ENCODE measurements at places on chromosomes 12 and 14.

- DNase-seq = no peak
Observed at GRCh38 chr14:24377126-24377525, 9.1 kb downstream of the NFATC4 start.

GRCh38 chr14:22994762-22995275, 12.5 kb upstream of the AJUBA start:
- no peak for DNase-seq

DNA sequence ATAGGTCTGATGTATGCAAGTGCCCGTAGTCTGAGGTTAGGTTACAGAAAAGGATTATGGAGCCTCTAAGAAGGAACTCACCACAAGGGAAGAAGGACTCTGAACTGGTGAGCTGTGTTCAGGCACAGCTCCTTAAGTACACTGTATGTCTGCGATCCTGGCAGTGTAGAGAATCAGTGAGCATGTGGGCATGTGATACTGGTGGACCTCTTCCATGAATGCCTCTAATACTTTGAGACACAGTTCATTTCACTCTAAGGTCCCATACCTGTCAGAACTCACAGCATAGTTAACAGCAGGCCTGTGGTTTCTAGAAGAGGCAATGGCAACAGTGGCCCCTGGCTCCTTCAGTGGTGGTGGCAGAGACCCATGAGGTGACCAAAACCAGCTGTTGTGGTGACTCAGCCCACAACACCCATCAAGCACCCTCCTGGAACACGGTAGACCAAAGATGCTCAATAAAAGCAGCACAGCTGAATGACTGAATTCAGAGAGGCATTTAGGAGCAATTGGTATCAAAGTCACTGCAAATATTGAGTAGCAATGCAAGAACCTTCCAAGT, 6.9 kb upstream of the OR6J1 start:
- no peak for DNase-seq

- DNase-seq = no peak
Observed at GRCh38 chr12:93954166-93955112, 193.9 kb upstream of the PLXNC1 start.

DNA sequence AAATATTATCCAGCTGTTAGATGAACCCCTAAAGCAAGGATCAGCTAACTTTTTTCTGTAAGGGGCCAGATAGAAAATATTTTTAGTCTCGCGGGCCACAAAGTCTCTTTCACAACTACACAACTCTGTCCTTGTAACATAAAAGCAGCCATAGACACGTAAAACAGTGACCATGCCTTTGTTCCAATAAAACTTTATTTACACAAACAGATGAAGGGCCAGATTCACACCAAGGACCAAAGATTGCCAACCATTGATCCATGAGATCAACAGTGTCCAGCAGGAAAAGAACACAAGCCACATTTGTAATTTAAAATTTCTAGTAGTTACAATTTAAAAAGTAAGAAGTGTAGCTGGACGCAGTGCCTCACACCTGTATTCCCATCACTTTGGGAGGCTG, 109.7 kb downstream of the PHETA1 start:
- no peak for DNase-seq

- no peak for DNase-seq
Observed at GRCh38 chr12:10722502-10722904, 620 bp downstream of the YBX3 start.

Data from NCI-H1930 (cell line).